NCI-H2107 (cell line): ENCODE measurements at places on chromosomes 16 and 17.

- DNase-seq, result no peak
Measured at GRCh38 chr16:49587511-49587910, 213.9 kb downstream of the C16orf78 start.

DNA sequence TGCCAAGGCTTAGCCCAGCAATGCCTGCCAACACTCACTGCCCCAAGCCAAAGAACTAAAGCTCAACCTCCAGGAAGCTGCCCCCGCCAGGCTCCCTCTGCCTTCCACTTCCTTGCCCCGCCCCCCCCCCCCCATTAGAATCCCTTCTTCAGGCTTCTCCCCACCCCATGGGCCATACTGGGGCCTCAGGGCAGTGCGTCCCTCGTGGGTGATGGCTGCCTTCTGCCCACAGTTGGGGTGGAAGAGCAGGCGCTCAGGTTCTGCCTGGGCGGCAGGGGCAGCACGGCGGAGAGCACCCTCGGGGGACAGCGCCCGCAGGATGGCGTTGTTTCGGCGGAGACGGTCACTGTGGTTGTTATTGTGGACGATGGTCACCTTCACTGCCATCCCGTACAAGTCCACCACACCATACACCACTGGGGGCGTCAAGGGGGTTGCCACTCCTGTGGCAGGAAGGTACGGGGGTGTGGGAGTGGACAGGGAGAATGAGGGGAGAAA, 4.1 kb downstream of the NEURL4 start:
- DNase-seq, result no peak

- no peak for DNase-seq
Measured at GRCh38 chr16:81731649-81732048, 47.4 kb upstream of the PLCG2 start.

- peak; percentile 76 for DNase-seq
Measured at GRCh38 chr16:72927199-72928089, 120.5 kb downstream of the ZFHX3 start.

GRCh38 chr16:83915081-83915480, 16.2 kb downstream of the MLYCD start:
- no peak for DNase-seq

- no peak for DNase-seq
Measured at GRCh38 chr16:63239065-63239570, 1202.9 kb upstream of the CDH8 start.

GRCh38 chr17:55423535-55423934, 1.9 kb upstream of the MMD start:
- DNase-seq, result no peak

DNA sequence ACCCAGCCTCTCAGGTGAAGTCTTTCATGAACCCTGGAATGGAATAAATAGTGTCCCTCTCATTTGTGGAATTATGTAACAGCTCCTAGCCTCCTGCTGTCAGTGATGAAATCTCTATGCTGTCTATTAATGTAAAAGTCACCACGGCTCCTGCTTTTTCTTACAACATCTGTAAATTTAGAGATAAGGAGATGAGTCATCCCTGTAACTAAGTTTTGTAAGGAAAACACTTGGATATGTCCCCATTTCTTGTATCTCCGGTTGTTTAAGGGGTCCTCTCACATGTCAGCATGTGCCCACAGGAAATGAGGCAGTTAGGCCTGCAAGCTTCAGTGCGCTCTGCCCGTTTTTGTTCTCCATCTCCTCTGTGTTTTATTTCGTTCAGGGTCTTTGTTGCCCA, 2.8 kb upstream of the NAT9 start:
- DNase-seq, result no peak

- no peak for DNase-seq
Measured at GRCh38 chr17:31134576-31134975, 39.8 kb downstream of the NF1 start.
